ENCODE measurements at places on chromosomes 4 and X.

- DNase-seq, result no peak
These were observed 119.6 kb downstream of the BTC start for GRCh38 chr4:74674750-74675149.

DNA sequence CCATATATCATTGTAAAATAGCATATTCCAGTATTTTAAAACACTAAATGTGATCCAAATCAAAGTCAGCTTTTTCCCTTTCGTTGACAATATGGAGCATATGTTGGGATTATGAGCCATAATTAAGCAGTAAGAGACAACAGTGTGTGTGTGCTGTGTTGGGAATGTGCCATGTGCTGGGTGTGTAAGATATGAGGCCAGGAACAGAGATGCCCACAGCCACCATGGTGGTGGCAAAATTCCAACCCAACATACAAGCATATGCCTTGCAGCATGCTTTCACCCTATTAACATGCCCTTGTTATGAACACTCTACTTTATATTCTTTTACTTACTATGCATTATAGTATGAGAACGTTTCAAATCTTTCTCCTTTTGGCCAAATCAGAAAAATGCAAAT, 1560.4 kb upstream of the TENM3 start:
- no peak for DNase-seq

DNA sequence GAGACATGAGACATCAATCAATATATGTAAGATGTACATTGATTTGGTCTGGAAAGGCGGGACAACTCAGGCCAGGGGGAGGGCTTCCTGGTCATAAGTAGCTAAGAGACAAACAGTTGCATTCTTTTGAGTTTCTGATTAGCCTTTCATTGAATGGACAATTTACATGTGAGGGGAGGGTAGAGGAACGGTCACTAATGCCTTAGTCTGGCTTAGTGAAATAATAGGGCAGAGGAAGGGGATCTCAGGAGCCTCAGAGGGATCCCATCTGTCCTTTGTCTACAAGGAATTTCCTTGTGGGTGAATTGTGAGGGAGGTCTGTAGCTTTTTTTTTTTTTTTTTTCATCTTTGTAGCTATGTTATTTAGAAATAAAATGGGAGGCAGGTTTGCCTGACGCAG, 88.3 kb downstream of the GK start:
- no peak for DNase-seq

- DNase-seq, result no peak
These were observed 453.9 kb upstream of the ZFP42 start for GRCh38 chr4:187541666-187542065.

GRCh38 chr4:154743683-154744340, at the start of gene LRAT:
LRAT (plus strand) TSS chr4:154744000; CDS start chr4:154744327, 327 bp downstream.
- no peak for DNase-seq

DNA sequence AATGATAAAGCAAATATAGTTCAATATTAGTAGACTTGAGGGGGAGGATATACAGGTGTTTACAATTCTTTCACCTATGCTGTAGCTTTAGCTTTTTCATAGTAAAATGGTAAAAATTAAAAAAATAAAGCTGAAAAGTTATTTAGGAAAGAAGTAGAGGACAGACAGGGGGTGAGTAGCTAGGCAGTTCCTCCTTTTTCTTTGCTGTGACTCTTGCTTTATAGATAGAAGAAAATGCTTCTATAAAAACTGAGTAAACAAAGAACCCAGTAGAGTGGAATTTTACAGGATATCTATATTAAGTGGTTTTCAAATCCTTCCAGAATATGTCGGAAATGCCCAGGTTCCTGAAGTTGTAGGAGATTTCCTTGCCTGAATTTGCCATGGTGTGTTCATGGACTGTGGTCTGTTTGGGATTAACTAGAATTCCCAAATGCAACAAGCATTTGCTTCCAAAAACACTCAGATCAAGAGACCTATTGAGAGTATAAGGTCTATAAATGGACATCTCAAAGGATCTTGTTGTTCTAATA, 74.9 kb downstream of the KDR start:
- no peak for DNase-seq

DNA sequence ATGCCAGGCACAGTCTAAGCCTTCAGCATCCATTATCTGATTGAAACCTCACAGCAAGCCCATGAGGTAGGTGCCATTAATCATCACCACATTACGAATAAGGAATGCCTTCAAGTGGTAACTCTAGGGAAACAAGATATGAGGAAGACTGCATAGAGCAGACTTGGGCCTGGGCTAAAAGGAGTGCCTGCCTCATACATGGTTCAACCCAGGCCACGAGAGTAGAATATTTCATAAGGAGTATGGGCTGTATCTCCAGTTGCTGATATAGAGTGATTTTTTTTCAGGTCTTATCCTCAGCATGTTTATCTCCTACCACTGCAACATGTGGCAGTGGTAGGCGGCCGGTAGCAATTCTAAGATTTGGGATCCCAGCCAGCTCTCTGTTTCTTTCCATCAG, 51.7 kb downstream of the ATP11C start:
- peak; percentile 68 for DNase-seq

- no peak for DNase-seq
These were observed 108.0 kb downstream of the MAML3 start for GRCh38 chr4:140046016-140046415.

GRCh38 chr4:899556-899906, 32.6 kb downstream of the GAK start:
- DNase-seq, result no peak

DNA sequence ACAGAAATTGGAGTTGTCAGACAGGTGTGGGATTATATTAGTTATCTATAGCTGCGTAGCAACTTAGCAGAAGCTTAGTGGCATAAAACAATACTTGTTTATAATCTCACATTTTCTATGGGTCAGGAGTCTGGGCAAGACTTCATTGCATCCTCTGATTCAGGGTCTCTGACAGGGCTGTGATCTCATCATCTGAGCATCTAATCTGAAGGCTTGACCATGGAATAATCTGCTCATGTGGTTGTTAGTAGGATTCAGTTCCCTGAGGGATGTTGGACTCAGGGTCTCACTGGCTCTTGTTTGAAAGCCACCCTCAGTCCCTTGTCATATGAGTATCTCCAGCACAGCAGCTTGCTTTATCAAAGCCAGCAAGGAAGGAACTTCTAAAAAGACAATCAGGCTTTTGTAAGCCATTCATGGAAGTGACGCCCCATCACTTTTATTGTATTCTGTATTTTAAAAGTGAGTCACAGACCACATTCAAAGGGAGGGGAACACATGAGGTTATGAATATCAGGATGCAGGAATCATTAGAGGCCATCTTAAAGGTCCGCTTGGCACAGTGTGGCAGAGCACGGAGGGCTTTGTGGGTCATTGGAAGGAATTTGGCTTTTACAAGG, 37.2 kb upstream of the FAM9B start:
- DNase-seq, result peak; percentile 39

GRCh38 chrX:7946960-7947359, 19.7 kb upstream of the PNPLA4 start:
- DNase-seq, result no peak

- DNase-seq, result no peak
These were observed 233.5 kb upstream of the GYPA start for GRCh38 chr4:144374065-144374464.

DNA sequence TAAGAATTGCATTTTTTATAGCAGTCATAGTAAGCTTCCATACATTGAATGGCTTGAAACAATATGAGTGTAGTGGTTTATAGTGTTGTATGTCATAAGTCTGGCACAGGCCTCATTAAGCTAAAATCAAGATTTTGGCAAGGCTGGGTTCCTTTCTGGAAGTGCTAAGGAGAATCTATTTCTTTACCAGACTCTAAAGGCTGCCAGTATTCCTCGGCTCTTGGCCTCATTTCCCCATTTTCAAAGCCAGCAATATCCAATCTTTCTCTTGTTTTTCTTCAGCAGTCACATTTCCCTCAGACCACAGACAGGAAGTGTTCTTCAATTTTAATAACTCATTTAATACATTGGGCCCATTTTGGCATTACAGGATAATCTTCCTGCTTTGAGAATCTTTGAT, 1155.5 kb upstream of the PABPC4L start:
- no peak for DNase-seq

DNA sequence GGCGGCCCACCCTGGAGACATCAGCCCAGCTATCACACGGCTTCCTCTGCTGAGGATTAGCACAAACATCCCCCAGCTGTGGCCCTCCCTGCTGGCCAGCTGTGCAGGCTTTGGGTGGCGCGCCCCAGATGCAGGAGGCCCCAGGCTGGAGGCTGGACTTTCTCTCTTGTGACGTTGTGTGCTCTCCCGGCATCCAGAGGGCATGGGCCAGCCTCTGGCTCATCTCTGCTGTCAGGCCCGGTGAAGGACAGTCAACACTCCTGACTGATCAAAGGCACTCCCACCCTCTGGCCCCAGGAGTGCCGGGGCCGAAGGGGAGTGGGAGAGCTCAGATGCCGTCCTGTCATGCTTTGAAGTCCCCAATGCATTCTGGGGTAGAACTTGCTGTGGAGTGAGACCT, 29.9 kb upstream of the PJA1 start:
- no peak for DNase-seq

DNA sequence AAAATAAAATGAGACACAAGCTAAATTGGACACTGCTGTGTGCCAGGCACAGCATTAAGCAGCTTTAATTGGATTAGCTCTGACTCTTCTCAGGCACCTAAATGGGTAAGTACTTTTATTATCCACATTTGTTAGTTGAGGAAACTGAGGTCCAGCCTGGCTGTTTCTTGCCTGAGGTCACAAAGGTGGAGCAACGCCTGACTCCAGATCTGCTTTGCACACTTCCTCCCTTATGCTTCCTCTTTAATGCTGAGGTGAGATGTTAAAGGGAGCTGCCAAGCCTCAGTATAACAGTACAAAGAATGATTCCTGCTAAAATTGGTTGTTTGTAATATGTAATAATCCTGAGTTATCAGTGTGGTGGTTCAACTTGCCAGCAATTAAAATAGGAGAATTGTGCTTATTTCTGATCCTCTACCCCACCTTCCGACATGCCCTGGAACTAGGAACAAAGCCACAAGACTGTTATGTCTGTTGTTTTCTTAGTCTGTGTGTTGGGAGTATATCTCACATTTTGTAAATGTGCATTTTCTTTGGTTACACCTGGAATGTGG, 74.4 kb downstream of the AFF1 start:
- no peak for DNase-seq

GRCh38 chrX:149060921-149061320, 444.2 kb downstream of the IDS start:
- DNase-seq, result peak; percentile 29

DNA sequence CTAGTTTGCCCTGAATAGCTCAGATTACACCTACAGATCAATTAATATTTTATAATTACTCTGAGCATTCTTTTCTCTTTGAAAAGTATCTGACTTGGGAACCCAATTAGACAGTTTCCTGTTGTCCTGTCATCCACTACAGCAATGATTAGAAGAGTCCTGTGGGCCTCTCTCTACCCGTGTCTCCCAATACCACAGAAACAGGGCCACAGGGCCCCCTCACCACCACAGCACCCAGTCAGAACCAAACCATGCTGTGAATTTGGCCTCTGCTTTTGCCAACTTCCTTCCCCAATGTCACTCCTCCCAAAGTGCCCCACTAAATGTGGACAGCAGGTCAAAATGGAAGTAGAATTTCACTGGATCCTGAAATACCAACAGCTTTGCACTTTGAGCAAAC, 10.3 kb downstream of the USP46 start:
- no peak for DNase-seq

- no peak for DNase-seq
These were observed 103.2 kb downstream of the KLHL8 start for GRCh38 chr4:87117051-87117731.

DNA sequence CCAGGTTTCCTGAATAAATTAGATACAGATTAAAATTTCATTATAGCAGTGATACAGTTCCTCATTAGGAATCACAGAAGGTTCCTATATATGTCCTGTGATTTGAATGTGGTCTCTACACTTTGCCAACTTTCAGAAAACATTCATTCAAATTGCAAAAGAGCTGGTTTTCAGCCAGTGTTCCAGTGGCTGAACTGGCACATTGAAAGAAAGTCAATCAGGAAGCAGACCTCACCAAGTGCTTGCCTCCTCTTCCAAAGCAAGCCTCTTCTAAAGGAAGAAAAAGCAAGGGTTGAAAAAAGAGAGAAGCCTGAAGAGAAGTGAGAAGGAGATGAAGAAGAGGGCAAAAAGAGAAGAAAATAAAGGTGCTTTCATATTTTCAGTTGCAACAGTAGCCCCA, 12.7 kb downstream of the KLHL34 start:
- no peak for DNase-seq

GRCh38 chrX:48540028-48540375, 488 bp downstream of the TBC1D25 start:
- DNase-seq, result peak; percentile 12

GRCh38 chr4:155009288-155009687, 199.1 kb upstream of the NPY2R start:
- no peak for DNase-seq

DNA sequence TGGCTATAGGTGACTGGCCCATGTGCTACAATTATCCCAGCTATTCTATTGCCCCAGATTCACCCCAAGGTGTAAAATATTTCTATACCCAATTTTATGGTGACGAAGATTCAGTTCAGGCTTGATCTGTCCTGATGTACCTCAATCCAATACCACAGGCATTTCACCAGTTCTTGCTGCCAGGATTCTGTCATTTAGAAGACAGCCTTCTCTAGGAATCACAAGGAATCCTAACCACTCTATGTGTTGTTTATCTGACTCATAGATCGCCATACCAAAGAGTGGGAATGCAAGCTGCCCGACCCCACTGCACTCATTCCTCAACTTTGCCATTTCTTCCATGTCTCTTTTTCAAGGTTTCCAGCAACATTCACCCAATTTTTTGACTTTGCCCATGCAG, 355.0 kb upstream of the EMCN start:
- DNase-seq, result peak; percentile 19

DNA sequence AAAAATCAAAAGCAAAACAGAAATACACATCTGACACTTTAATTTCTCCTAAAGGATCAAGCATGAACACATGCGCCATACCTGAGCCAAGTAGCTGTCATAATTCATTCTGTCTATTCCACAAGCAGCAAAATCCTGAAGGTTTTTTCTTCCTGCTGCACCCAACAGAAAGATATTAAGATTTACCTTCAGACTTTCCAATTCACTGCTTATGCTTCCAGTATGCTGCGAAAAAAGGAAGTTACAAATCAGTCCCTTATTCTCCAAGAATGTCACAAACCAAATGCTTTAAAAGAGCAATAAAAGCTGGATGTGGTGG, 29.2 kb upstream of the FGFBP2 start:
- DNase-seq, result no peak

- peak; percentile 96 for DNase-seq
These were observed 105.1 kb downstream of the FNIP2 start for GRCh38 chr4:158873795-158874401.

- DNase-seq, result no peak
These were observed 636.5 kb upstream of the SLIT2 start for GRCh38 chr4:19615086-19615689.

DNA sequence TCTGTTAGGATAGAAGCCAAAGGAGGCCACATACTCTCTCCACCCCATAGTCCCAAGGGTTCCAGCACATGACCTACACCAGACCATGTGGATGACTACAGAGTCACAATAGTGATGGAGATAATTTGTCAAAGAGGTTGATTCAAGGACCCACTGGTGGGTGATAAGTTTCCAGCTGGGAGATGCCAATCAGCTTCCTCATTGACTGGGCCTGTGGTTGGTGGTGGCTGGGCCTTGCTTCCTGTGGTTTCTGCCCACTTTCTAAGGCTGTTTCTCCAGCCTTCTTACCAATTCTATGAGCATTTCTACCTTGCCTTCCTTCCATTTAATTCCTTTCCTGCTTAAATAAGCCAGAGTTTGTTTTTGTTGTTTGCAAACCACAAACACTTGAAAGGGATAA, 95.5 kb upstream of the CPEB2 start:
- DNase-seq, result no peak

Data from brain microvascular endothelial cell (primary cell).